ENCODE measurements at places on chromosomes 6 and 20.

DNA sequence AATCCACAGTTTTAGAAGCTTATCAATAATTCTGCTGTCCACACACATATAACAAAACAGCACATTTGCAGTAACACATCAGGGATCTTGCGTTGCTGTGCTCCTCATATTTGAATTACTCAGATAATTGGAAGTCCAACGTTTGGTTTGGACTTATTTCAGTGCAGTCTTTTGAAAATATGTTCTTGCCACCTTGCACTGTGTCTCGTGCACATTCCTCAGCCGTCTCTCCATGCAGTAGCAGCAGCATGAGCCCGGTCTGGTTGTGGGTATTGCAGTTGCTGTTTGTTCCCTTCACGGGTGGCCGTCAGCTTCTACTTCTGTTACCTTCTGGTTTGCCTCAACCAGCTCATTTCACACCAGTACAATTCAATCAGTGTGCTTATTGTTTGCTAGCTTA, 215.5 kb downstream of the SLC24A3 start:
- no peak for DNase-seq

DNA sequence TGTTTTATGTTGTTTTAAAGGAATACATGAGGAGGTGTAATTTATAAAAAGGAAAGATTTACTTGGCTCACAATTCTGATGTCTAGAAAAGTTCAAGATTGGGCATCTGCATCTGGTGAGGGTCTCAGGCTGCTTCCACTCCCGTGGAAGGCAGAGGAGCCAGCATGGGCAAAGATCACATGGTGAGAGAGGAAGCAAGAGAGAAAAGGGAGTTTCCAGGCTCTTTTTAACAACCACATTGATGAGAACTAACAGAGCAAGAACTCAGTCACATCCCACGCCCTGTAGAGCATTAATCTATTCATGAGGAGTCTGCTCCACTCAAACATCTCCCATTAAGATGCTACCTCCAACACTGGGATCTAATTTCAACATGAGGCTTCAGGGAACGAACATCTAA, 1666.3 kb downstream of the HACE1 start:
- peak; percentile 7 for DNase-seq

- no peak for DNase-seq
Observed at GRCh38 chr6:79710127-79710526, 79.0 kb downstream of the SH3BGRL2 start.

DNA sequence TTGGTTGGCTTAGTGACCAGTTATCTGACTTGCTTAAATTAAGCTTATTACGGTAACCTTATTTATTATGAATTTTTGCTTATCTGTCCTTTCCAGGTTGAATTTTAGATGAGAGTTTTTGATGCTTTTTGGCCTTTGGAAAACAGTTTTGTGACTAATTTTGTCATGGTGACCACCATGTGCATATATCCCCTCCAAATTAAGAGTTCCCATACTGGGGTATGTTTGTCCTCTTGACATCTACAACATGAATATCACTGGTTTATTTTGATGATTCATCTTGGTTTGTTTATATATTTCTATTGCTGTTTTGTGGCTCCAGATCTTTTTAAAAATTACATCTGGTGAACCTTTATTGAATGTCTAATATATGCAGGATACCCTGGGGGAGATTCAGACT, 61.4 kb downstream of the PHF20 start:
- DNase-seq = no peak

DNA sequence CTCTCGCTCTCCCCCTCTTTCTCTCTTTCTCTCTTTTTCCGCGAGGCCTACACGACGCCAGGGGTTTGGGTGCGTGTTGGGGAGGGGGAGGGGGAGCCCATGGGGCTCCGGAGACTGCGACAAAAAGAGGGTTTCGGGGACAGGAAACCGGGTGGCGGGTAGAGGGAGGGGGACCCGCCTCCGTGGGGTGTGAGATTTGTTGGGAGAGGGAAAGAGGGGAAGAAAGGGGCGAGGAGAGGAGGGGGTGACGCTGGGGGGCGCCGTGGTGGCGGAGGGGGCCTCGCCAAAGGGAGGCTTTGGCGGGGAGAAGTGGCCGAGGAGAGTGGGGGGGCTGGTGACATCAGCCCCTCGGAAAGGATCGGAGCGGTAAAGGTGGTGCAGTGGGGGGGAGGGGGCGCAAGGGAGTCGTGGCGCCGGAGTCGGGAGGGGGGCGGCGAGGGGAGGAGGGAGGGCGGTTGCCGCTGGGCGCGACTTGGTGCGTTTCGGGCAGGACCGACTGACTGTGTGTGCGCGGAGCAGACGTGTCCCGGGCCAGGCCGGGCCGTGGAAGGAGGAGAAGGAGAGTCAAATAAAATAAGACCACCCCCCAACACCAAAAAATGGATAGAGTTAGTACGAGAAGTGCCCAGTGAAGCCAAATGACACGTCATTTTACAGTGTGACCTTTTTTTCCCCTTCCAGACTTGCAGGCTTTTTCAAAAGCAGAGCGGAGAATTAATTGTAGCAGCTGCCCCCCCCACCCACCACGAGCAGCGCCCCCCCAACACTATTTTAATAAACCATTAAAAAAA, 39.8 kb downstream of the GNAS start:
- DNase-seq = peak; percentile 77

DNA sequence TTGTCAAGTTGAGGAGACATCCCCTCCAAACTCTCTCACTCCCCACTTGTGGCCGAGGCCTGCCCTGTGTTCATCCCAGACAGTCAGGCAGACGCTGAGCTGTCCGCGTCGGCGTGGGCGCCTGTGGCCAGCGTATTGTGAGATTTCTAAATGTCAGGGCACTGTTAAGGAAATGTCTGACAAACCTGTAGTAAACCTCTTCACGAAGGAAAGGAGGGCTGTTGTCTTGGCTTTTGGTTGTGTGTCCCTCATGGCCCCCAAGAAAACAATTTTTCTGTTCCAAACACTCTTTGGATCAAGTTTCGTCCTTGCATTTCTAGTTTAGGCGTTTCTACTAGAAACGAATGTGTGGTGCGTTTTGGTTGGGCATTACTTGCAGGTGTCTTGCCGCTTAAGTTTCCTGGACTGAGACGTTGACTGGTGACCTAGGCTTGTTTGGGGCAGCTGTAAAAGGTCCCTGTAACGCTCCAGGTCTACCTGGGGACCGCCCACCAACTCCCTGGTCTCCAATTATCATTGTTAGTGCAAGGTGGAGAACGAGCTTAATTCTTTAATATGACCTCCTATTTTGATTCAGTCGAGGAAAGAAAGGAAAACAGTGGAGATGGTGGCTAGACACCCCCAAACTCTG, 8.7 kb upstream of the POU3F2 start:
- DNase-seq = no peak

DNA sequence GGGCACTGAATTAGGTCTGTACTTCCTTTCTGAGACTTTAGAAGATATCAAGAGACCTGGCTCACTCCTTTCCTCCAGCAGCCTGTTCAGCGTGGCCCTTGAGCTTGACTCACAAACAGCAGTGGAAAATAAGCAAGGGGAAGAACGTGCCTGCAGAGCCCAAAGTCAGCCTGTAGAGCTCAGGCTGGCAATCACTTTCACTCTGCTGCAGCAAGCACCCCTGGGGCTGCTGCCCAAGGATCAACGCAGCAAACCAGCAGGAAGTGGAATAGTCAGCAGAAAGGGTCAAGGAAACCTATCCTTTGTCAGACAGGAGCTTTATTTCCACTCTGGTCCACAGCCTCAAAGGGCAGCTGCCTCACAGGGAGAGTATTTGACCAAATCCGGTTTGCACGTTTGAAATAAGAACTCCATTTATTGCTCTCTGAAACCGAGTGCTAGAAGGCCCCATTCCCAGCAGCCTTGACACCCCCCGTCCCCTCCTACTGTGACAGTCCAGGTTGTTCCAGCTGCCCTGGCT, 77.4 kb downstream of the PRDM1 start:
- no peak for DNase-seq

GRCh38 chr6:87197547-87197946, 42.2 kb downstream of the ZNF292 start:
- no peak for DNase-seq

DNA sequence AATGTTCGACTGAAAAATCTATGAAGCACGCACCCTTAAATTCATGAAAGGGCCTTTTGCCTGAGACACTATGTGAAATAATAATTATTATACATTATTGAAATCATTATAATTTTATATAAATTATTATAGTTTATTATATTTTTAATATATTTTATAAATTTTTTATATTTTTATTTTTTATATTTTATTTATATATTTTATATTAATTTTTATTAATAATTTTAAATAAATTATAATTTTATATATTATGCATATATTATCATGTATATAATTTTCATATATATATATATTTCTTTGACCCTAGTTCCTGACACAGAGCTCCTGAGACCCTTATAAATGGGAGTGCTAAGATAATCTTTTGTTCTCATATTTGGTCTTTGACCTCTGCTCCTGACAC, 13.5 kb downstream of the NCR2 start:
- no peak for DNase-seq

GRCh38 chr20:61320691-61321425, 68.8 kb downstream of the CDH4 start:
- no peak for DNase-seq

- DNase-seq = no peak
Observed at GRCh38 chr6:52400313-52401041, 19.7 kb upstream of the EFHC1 start.

GRCh38 chr6:55286824-55287223, 40.4 kb upstream of the GFRAL start:
- no peak for DNase-seq

DNA sequence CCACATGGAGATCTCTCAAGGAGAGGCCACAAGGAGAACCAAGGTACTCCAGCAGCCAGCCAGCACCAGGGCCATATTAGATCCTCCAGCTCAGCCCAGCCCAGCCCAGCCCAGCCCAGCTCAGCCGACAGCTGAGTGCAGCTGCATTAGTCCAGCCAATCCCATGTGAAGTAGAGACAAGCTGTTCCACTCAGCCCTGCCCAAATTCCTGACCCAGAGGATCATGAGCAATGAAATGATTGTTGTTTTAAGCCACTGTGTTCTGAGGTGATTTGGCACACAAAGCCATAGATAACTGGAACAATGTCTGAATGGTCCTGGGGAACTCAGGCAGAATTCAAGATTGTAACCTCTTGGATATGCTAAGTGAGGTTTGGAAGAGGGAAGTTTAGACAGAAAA, 59.5 kb upstream of the BMP2 start:
- no peak for DNase-seq

DNA sequence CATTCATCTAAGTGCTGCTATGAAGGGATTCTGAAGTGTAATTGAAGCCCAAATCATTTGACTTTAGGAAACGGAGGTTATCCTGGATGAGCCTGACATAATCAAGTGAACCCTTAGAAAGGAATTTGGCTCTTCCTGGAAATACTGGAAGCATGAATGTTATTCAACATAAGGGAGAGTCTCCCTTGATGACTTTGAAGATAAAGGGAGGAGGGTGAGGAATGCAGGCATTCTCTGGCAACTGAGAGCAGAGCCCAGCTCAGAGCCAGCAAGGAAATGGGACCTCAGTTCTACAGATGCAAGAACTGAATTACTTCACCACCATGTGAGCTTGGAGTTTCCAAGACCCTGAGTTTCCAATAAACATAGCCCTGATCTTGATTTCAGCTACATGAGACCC, 168.2 kb downstream of the DLL1 start:
- DNase-seq = no peak

DNA sequence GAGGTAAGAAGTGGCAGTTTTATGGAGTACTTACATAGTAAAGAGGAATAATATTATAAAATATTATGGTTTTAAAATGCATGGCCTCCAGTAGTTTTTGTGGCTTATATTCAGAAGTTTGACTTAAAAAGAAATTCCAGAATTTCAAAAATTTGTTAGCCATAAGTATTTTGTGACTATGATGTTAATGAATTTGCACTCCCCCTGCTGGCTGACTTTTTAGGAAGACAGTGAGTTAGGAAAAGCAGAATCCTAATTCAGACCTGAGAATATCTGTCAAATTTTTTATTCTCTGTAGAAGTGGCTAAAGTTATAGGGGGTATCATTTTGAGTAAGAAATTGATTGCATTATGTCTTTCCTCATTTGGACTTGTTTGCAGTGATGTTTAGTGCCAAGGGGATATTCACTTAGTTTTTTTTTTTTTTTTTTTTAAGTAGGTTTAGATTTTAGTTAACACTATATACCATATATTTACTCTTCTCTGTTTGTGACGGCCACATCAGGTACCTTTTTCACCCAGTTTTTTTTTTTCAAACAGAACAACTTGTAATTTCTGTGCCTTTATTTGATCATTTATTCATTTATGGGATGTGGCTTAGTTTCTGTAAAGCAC, 40.8 kb downstream of the ZFAND3 start:
- DNase-seq = peak; percentile 16

- DNase-seq = no peak
Observed at GRCh38 chr6:167129562-167129961, 6.7 kb downstream of the CCR6 start.

GRCh38 chr20:1737134-1737533, 79.6 kb upstream of the SIRPG start:
- DNase-seq = no peak

GRCh38 chr6:161439093-161439492, 165.2 kb upstream of the AGPAT4 start:
- DNase-seq = no peak

DNA sequence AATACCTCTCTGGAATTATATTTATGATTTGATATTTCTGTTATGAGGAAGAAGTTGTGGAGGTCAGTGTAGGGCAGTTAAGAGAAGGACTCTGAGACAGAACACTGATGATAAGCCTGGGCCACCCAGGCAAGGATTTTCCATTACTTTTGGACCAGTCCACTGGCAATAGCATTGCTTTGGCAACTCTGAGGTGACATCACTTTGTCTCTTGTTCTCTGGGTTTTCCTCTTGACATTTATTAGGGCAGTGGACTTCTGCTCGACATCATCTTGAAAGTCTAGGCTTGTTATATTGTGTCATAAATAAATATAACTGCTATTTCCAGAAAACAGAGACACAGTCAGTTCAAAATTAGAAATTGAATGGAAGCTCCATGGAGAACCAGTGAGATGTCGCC, 268.0 kb downstream of the SMOC2 start:
- no peak for DNase-seq

DNA sequence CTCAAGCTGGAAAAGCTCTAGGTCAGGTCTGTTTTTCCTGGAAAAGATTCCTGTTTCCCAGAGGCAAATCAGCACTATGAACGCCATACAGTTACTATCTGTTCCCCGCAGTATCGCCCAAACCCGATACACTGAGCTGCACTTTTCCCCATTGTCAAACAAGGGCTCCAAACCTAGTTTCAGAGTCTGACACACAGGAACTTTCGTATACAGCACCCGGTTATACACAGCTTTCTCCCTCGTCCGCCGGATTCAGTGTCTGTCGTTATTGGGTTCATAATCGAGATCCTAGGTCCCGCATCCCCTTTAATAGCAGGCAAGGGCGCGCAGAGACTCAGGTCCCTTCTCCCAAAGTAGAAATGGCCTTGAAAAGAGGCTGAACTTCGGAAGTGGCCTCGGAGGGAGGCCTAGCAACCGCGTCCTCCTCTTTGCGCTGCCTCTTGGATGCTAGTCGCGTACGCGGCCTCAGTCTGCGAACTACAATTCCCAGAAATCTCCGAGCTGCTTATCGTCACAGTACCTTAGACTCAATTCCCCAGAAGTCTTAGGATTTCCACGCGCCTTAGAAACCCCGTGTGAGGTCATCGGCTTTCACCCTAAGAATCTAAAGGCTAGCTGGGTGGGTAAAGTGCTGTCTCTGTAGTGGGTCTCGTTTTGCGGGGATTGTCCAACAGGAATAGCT, 34.2 kb downstream of the ZNF391 start:
- peak; percentile 15 for DNase-seq

GRCh38 chr20:19952392-19952791, 64.8 kb upstream of the NAA20 start:
- DNase-seq = no peak

All from renal pelvis (tissue), 12 donors.